T-helper 2 cell treated with Interferon-gamma antibody and Interleukin-4, amounts not matched to agents 5 μg/mL and 100 μg/mL, for 36 hours (primary cell): ENCODE measurements at places on chromosomes 11 and 22.

GRCh38 chr11:118305726-118306125, 1.2 kb downstream of the CD3E start:
- peak; percentile 28 for DNase-seq

GRCh38 chr11:12215181-12215593, 104.8 kb downstream of the MICAL2 start:
- DNase-seq: no peak

DNA sequence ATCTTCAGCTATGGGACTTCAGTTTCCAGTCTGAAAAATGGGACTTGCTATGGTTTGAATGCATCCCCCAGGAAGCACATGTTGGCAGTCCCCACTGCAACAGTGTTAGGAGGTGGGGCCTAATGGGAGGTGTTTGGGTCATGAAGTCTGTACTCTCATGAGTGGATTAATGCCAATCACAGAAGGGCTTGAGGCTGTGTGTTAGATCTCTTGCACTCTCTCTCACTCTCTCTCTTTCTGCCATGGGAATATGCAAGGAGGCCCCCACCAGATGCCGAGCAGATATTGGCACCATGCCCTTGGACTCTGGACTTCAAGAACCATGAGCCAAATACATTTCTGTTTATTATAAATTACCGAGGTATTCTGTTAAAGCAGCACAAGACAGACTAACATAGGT, 7.8 kb upstream of the AP1B1 start:
- no peak for DNase-seq

DNA sequence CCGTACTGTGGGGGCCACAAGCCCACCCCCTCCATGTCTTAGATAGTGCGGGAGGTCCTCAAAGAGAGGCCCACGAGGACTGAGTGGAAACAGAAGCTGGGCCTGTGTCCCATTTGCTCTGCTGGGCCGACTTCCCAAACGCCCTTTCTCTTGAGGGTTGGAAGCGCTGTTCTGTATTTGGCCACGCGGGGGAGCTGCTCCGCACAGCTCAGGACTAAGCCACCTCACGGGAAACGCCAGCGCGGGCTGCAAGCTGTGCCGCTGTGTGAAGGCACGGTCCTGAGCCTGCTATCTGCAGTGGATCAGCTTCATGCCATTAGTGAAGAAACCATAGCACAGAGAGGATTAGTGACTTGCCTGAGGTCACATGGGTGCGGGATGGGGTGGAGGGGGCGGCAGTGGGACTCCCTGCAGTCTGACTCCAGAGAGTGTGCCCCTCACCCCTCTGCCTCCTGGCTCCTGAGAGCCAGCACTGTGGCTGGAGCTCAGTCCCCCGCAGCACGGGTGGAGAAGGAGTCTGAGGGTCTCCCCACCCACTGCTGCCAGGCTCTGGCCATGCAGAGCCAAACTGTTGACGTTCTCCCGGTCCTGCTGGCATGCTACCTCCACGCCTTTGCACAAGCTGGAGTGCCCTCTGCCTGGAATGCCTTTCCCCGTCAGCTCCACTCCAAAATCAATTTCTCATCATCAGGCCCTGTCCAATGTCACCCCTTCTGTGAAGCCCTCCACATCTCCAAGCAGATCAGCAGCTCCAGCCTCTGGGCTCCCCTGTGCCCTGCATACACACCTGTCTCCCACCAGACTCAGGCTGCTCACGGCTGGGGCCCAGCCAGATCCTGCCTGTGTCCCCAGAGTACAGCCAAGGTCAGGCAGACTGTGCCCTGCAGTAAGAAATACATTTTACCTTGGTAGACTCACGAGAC, 51.5 kb upstream of the LRRC32 start:
- peak; percentile 62 for DNase-seq

DNA sequence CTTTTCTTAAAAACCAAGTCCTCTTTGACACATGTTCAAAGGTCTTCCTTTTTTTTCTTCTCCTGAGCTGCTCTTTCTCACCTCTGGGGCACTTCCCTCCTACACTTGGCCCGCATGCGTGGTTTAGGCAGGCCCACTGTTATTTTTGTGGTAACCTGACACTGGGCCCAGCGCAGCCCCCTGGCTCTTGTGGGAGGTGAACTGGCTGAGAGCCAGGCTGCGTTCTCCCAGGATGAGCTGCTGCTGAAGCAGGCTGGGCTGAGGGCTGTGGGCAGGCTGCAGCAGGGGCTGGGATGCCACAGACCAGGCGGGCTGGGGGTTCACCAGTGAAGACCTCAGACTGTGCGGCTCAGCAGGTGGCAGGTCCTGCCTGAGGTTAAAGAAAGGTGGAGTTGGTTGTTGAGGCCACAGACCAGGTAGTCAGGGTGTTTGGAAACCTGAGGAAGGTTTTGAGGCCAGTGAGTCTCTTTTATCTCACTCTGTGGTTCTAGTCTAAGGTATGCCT, 72.4 kb downstream of the TEAD1 start:
- DNase-seq: no peak

GRCh38 chr11:2550606-2550970, 105.8 kb downstream of the KCNQ1 start:
- DNase-seq: no peak

GRCh38 chr11:81825346-81825745, 908.3 kb downstream of the FAM181B start:
- no peak for DNase-seq

DNA sequence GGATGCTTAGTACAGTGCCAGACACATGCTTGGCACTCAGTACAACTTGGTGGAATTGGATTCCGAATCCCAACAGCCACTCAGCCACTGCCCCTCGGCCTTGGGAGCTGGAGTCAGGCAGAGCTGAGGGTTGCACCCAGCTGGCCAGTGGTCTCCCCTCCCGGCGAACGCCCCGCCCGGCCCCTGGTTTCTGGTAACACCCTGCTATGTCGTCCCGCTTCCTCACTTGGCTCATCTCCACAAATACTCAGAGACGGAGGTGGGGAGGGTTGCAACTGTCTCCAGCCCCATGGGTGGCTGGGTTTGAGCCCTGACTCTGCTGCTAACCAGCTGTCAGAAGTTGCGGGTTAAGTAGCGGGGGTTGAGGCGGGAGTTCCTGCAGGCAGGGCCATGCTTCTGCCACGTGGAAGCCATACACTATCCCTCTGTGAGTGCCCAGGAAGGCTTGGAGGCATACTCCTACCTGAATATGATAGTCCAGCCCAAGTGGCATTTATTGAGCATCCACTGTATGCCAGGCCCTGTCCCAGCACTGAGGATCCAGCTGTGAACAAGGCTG, 67.1 kb downstream of the GRIK4 start:
- DNase-seq: no peak

DNA sequence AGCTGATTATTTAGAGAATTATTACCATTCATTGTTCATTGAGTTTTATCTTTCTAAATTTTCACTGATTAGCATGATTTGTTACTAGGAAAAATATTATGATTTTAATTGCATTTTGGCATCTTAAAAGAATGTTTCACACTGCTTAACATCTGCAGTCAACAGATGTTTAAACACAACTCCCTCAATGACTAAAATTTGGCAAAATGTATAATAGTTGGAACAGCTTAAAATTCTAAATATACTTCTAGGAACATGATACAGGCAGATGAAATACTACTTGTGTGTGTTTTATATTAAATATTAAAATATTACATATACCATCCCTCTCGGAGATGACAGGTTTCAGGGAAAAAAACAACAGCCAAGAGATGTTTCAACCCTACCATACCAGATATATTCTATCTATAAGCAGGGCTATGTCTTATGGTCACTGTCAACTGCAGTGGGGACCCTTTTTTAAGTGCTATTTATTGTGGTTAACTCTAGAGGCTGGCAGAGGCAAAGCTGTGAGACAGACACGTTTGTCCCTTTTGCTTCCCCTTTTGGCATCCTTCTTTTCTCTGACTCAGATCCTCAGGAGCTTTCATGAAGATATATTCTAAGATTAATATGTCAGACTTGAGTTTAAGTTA, 81.9 kb downstream of the BDNF start:
- DNase-seq: no peak

- DNase-seq: peak; percentile 28
These were observed 10.5 kb downstream of the TPST2 start for GRCh38 chr22:26579331-26579886.

- DNase-seq: no peak
These were observed 1.2 kb downstream of the KCNQ1OT1 start for GRCh38 chr11:2698386-2699184.
